ENCODE measurements at places on chromosomes 4 and X.
A peak's percentile ranks its signal among the peaks of the same experiment; 100 is the strongest.

- DNase-seq = no peak
Measured at GRCh38 chr4:27964095-27964494, 1103.5 kb downstream of the STIM2 start.

GRCh38 chr4:53777244-53777984, 186.1 kb upstream of the LNX1 start:
- DNase-seq = peak; percentile 85

- DNase-seq = no peak
Measured at GRCh38 chr4:37475087-37475486, 211.1 kb downstream of the RELL1 start.

GRCh38 chr4:9923195-9923812, 98.0 kb downstream of the SLC2A9 start:
- DNase-seq = no peak

DNA sequence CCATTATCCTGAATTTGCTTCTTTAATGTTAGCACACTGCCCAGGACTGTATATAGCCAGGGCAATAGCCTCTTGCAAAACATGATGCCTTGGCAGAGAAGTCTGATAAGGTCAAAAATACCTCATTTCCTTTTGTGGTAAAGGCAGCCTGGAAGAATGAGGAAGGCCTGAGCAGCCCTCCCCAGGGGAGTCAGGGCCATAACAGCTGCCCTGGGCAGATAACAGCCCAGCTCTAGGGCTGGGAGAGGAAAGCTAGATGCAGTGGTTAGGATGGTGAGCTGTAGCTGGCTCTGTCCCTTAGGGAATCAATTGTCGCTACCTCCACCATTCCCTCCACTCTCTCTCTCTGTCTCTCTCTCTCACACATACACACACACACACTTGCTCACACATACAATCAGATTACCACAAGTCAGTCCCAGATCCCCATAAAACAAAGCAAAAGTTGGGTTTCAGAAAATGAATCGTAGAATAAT, 29.2 kb downstream of the EFHC2 start:
- DNase-seq = peak; percentile 25

- peak; percentile 25 for DNase-seq
Measured at GRCh38 chr4:72857787-72858186, 211.7 kb downstream of the COX18 start.

Measured in AG10803 (cell line).